ENCODE measurements at places on chromosomes 5 and 9. TPM values are rescaled to one million over a fixed set of nuclear protein-coding genes. Genes with fewer than 3 reads are reported as not detected.

C5orf52 gene
- polyA plus RNA-seq: not detected

- DNase-seq: no peak
These were observed 11.0 kb upstream of the ABLIM3 start for GRCh38 chr5:149130121-149130914.

PHF2 gene
- 45.3 TPM for polyA plus RNA-seq

- no peak for DNase-seq
These were observed 450.0 kb downstream of the CCDC171 start for GRCh38 chr9:16002816-16003215.

GRCh38 chr9:27633764-27634163, 60.5 kb upstream of the C9orf72 start:
- DNase-seq: no peak

DNA sequence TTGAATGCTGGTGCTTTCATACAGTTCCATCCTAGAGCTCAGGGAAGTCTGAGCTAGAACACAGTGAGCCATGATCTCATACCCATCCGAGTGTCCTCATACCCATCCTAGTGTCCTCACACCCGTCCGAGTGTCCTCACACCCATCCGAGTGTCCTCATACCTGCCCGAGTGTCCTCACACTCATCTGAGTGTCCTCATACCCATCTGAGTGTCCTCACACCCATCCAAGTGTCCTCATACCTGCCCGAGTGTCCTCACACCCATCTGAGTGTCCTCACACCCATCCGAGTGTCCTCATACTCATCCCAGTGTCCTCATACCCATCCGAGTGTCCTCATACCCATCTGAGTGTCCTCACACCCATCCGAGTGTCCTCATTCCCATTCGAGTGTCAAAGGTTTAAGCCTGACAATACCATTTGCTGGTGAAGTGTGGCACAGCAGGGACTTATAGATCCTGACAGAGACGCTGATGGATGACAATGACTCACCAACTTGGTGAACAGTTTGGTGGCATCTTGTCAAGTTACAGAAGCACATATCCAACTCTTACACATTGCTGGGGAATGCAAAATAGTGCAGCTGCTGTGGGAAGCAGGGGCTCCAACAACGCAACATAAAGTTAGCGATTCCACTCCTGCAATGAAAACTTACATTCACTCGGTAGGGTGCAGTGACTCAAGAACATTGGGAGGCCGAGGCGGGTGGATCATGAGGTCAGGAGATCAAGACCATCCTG, 77.0 kb upstream of the COL5A1 start:
- DNase-seq: no peak

KCTD16 gene
- polyA plus RNA-seq: 2.1 TPM

DNA sequence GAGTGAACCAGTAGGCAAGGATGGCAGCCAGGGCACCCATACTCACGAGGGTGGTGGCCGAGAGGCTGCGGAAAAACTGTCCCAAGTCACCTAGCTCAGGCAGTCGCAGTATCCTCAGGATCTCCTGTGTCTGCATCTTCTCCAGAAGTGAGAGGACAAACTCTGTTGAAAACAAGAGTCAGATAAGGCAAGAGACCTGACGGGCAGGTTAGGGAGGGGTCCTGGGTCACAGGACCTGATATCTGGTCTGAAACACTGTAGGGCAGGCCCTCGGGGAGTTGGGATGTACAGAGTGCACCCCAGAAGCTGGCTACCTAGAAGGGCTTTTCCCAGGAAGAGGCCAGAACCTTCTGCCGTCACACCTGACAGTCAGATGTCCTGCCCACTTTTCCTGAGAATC, 17.4 kb downstream of the ACSL6 start:
- no peak for DNase-seq

DNA sequence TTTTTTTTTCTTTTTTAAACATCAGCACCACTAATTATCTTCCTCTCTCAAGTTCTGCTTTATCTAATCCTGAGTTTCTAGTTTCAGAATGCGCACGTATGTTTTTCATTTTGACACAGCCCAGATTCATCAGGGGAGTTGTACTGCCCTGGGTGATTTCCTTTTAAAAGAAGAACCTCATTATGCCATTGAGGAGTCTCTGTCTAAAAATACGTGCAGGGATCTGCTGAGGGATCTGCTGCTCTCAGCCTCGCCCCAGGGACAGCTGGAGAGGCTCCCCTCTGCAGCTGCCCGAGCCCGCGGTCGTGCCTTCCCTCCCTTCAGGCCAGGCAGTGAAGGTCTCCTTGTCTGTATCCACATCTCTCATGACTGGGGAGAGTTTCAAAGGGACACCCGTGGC, 273.1 kb downstream of the ARHGEF28 start:
- no peak for DNase-seq

GRCh38 chr5:90014420-90014819, 395.1 kb downstream of the CETN3 start:
- no peak for DNase-seq

MINAR2 gene
- polyA plus RNA-seq: 0.10 TPM

RPS14 gene
- polyA plus RNA-seq: 2,407 TPM

- DNase-seq: no peak
These were observed 32.2 kb upstream of the TGFBI start for GRCh38 chr5:135996611-135997010.

GRCh38 chr5:124410539-124411488, 335.6 kb downstream of the ZNF608 start:
- no peak for DNase-seq

- no peak for DNase-seq
These were observed 6.4 kb upstream of the KIF2A start for GRCh38 chr5:62299600-62299999.

GRCh38 chr9:19922476-19923118, 133.8 kb upstream of the SLC24A2 start:
- DNase-seq: no peak

DNA sequence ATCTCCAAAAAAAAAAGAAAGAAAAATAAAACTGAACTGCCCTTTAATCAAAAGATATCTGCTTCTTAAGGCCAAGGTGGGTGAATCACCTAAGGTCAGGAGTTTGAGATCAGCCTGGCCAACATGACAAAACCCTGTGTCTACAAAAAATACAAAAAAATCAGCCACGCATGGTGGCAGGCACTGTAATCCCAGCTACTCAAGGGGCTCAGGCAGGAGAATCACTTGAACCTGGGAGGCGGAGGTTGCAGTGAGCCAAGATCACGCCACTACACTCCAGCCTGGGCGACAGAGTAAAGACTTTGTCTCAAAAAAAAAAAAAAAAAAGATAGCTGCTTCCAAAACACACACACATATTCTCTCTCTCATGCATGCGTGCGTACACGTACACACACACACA, 17.8 kb downstream of the SCAI start:
- no peak for DNase-seq

GRCh38 chr5:61306531-61307131, 25.4 kb upstream of the ZSWIM6 start:
- DNase-seq: no peak

DNA sequence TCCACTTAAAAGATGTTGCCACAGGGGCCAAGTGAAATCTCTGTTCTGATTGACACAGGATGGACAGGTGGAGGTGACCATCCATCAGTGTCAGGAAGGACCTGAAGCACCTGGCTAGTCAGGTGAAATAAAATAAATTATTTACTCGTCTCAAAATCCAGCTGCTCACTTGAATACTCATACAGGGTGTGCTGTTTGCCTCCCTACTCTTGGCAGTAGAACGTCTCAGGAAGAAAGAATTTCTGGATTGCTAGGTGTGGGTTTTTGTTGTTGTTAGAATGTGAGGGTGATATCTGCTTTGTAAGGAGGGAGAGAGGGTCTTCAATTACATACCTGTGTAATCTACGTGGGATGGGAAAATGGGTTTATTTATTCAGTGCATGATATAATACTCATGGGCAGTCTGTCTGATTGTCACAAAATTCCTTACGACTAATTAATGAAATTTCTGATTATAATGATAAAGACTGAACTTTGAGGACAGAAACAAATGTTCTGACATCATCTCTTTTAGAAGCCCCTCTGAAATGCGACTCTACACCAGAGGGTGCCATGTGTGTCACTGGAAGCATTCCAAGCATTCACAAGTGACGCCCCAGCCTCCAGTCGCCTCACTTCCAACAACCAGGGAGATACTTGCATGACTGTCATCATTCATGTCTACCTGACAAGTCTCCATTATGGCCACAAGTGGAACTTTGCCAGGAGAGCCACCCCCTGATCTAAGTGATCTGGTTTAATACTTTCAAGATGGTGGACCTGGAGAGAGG, 218.4 kb downstream of the GAPVD1 start:
- no peak for DNase-seq

CACNA1B gene
- polyA plus RNA-seq: 0.39 TPM

SAPCD2 gene
- 9.6 TPM for polyA plus RNA-seq

Measured in left renal cortex interstitium (tissue), 4 donors.